ENCODE measurements at places on chromosomes 7 and 10. TPM values are rescaled to one million over a fixed set of nuclear protein-coding genes. Genes with fewer than 3 reads are reported as not detected.

The FGFBP3 gene
- 2.0 TPM for total RNA-seq

The PCLO gene
- total RNA-seq, result 0.78 TPM

DNA sequence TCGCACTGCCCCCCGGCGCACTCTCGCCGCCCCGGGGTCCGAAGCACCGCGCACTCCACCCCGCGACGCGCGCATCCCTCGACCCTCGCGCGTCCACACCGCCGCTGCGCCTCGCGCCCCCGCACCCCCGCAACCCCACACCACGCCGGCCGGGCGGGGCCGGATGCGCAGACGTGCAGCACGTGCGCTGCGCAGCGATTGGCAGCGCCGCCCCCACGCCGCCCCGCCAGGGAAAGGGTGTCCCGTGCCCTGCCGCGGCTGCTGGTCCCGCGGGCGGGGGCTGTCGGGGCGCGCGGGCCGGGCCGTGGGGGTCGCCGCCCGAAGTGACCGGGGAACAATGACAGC lies 53.7 kb upstream of the KDM7A start:
- no peaks in the 10 kb centered on the region for H3K4me1 ChIP-seq
- no peaks in the 10 kb centered on the region for H3K36me3 ChIP-seq
- H3K4me3 ChIP-seq, result peak overlapping the region; percentile 73
- DNase-seq, result no peak
- no peaks in the 10 kb centered on the region for H3K27me3 ChIP-seq

DNA sequence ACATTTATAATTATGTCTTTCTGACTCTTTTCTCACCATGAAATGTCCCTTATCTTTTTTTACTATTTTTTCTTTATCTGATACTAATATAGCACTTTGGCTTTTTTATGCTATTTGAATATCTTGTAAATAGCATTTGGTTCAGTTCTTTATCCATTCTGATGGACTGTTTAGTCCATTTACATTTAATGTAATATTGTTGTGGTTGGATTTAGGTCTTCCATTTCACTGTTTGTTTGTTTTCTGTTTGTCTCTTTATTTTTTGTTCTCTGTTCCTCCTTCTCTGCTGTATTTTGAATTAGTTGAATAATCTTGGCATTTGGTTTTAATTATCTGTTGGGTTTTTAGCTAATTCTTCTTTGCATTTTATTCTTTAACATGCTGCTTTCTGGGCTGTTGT lies 89.8 kb downstream of the ANKIB1 start:
- H3K4me1 ChIP-seq, result no peaks in the 10 kb centered on the region
- no peak overlapping the region for H3K27ac ChIP-seq
- H3K4me3 ChIP-seq, result no peak overlapping the region
- no peaks in the 10 kb centered on the region for H3K36me3 ChIP-seq
- H3K27me3 ChIP-seq, result no peaks in the 10 kb centered on the region
- no peak for DNase-seq

All from thoracic aorta (tissue), 2 donors.